ENCODE measurements at places on chromosomes 2 and 18. TPM values are rescaled to one million over a fixed set of nuclear protein-coding genes. Genes with fewer than 3 reads are reported as not detected.

Gene UNC80
- 0.17 TPM for total RNA-seq

Gene BMP10
- not detected for total RNA-seq

Gene CCDC141
- total RNA-seq = 1.2 TPM

Gene ABCB11
- 0.66 TPM for total RNA-seq

Gene TBR1
- total RNA-seq = 0.37 TPM

Gene PFN4
- total RNA-seq = not detected

Gene CHST10
- 28.4 TPM for total RNA-seq

Gene MC4R
- total RNA-seq = 0.03 TPM

Gene TMEM37
- total RNA-seq = 4.2 TPM

Gene KDSR
- total RNA-seq = 23.9 TPM

Gene FAP
- total RNA-seq = not detected

Gene FBXO48
- 0.52 TPM for total RNA-seq

Gene ADAM23
- 5.8 TPM for total RNA-seq

GRCh38 chr18:62325806-62326645 is 916 bp downstream of the TNFRSF11A start:
- DNase-seq = peak; percentile 54

GRCh38 chr2:42917425-42917927 is 125.1 kb upstream of the HAAO start:
- no peak for DNase-seq

DNA sequence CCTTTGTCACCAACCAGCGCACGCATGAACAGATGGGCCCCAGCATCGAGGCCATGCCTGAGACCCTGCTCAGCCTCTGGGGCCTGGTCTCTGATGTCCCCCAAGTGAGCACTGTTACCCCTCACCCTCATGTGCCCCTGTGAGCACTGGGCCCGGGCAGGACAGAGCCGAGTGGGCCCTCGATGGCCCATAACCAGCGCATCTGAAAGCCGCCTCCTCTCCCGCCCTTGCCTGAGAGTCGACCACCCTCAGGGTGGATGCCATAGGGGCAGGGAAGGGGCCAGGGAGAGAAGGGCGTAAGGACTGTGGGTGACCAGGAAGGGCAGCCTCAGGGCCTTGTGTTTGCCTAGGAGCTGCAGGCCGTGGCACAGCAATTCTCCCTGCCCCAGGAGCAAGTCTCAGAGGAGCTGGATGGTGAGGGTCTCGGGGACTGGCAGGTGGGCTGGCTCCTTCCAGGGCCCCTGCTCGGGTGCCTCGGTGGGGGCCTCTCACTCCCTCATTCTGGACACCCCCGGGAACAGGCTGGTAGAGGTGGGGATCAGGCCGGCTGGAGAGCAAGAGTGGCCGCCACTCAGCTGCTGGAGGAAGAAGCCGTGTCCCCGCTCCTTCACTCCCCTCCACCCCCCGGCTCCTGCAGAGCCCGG is 2.1 kb downstream of the PROM2 start:
- peak; percentile 47 for DNase-seq

DNA sequence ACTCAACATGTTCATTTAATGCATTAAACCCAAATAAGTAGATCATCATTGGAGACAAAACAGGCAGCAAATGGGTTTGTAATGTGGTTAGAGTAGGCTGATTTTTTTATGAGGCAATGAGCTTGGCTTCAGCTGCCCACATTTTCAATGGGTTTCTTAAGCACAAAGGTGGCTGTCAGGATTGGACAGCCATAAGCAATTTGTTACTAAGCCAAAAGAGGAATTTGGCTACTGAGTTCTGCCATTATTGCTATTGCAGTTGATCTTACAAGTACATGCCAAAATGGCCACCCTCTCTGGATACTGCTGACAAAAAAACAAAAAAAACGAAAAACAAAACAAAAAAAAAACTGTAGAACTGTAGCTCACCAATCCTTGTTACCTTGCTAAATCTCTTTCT is 1348.0 kb upstream of the PIK3C3 start:
- no peak for DNase-seq

DNA sequence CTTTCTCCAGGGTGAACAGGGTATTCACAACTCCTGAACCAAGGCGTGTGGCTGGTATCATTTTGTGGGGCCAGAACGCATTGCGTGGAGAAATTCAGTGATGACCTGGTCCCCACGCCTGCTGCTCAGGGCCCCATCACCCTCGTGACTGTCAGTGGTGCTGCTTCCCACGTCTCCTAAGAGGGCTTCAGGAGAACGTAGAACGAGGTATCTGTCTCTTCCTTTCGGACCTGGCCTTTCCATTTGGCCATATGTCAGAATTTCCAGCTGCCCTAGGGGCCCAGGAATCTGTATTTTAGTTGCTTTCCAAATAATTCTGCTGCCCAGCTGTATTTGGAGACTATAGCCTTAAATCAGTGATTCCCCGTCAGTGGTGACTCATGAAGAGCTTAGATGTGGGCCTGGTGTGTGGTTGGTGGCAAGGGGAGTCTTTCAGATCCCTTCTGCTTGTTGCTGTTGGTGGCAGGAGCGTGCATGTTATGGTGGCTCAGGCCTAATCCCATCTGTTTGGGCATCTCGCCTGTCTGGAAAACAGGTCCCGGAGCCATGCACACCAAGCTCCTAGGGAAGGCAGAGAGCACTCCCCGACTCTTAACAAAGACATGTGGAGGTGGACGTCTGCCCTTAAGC is 56.4 kb downstream of the NPAS2 start:
- no peak for DNase-seq

DNA sequence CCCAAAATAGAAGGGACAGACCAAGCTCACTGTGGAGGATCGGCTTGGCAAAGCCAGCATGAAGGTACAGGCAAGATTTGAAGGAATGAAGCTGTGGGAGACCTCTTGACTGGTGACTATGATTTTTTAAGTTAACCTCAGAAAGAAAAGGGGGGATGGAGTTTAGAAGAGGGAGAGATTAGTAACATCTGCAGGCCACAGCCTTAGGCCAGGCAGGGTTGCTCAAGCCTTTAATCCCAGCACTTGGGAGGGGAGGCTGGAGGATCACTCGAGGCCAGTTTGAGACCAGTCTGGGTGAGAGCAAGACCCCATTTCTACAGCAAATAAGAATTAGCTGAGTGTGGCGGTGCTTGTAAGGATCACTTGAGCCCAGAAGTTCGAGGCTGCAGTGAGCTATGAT is 46.6 kb downstream of the ZNF532 start:
- DNase-seq = no peak

- DNase-seq = peak; percentile 16
These were observed 10.4 kb downstream of the MFSD2B start for GRCh38 chr2:24020244-24020643.

DNA sequence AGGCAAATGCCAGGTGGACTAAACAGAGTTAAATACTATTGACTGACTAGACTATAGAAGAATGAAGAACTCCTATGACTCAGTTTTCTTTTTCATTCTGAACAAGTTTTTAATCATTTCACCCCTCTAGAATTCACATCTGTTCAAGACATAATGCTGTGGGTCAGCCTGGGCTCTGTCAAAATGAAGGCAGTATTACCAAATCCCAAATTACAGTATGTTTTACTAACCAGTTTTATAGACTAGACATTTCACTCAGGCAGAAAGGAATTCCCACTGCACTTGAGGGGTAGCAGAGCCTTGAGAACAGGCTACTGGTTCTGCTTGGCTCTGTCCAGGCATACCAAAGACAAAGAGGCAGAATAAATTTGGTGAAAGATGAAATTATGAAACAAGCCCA is 511.7 kb downstream of the EPHA4 start:
- DNase-seq = no peak

DNA sequence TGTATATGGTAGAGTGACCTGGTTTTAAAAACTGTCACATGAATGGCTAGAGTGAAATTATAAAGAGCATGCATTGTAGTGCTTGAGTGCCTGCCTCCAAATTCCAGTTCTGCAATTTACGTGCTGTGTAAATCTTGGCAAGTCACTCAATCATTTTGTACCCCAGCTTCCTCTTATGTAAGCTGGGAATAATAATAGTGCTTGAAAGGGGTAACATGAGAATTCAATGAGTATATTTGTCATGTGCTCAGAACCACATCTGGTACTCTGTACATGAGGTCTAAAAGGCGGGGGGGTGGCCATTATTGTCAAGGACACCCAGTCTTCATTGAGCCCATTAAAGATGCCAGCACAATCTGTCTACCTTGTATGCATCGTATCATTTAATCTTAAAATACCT is 214.8 kb downstream of the MC4R start:
- DNase-seq = no peak

- DNase-seq = no peak
These were observed 276.3 kb downstream of the NDUFA10 start for GRCh38 chr2:239748811-239749210.

- DNase-seq = no peak
These were observed 2.8 kb upstream of the CYS1 start for GRCh38 chr2:10083046-10083445.

DNA sequence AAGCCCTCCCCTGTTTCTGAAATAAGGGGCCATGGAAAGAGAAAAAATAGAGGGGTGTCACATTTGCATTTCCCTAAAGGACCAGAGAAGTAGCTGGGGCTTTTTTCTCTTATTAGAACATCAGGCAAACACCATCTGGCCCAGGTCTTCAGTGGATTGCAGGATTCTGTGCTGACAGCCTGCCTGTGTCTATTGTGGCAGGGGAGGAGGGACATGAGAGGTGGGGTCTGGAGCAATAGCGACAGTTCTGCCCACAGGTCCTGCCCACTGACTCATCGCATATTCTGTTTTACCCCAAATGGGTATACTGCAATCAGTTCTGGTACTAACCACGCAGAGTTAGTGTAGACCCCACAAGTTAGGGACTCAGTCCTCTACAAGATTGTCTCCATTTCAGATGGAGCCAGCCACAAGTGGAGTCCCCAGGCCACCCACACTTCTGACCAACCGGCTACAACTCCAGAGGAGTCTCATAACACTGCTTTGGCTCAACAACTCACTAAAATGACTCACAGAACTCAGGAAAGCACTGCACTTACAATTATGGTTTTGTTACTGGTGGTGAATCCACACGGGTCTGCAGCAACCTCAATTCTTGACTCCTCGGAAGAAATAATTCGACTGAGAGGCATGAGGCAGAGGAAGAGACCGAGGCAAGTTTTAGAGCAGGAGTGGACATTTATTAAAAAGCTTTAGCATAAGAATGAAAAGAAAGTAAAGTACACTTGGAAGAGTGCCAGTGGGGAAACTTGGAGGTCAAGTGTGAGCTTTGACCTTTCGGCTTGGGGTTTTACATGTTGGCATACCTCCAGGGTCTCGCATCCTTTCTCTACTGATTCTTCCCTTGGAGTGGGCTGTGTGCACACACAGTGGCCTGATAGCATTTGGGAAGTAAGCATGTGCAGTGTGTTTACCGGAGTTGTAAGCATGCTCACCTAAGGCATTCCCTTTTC is 146.4 kb upstream of the SPATS2L start:
- no peak for DNase-seq

GRCh38 chr2:122186761-122187222 is 431.3 kb downstream of the TSN start:
- DNase-seq = no peak

- DNase-seq = no peak
These were observed 15.4 kb downstream of the NAB1 start for GRCh38 chr2:190664240-190664639.

- no peak for DNase-seq
These were observed 1383.2 kb downstream of the LRP1B start for GRCh38 chr2:140747665-140748064.

GRCh38 chr2:71646028-71646427 is 192.7 kb downstream of the DYSF start:
- no peak for DNase-seq

- DNase-seq = no peak
These were observed 10.4 kb downstream of the UBE2E3 start for GRCh38 chr2:180990794-180991193.

- no peak for DNase-seq
These were observed 125.7 kb upstream of the RND3 start for GRCh38 chr2:150612957-150613710.

GRCh38 chr18:74996055-74996454 is 212.9 kb downstream of the PTGR3 start:
- no peak for DNase-seq

GRCh38 chr2:104656571-104657163 is 197.2 kb upstream of the POU3F3 start:
- DNase-seq = peak; percentile 54

DNA sequence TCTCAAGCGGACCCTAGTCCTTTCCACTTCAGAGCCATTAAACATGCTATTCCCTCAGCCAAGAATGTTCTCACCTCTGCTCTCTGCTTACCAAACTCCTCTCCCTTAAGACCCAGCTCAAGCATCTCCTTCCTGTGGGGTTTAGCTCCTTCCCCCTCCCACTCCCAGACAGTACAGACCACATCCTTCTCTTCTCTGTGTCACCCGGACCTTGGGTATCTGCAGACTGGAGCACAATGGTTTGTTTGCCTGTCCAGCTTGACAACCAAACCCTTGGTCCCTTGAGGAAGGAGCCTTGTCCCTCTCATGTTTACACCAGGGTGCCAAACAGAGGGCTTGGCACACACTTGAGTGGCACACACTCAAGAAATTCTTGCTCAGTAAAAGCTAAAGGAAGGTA is 4.1 kb upstream of the CD8A start:
- no peak for DNase-seq

GRCh38 chr2:168028362-168028761 is 219.0 kb downstream of the STK39 start:
- DNase-seq = no peak

- DNase-seq = peak; percentile 65
These were observed 42.1 kb upstream of the TAF1B start for GRCh38 chr2:9800975-9801726.

DNA sequence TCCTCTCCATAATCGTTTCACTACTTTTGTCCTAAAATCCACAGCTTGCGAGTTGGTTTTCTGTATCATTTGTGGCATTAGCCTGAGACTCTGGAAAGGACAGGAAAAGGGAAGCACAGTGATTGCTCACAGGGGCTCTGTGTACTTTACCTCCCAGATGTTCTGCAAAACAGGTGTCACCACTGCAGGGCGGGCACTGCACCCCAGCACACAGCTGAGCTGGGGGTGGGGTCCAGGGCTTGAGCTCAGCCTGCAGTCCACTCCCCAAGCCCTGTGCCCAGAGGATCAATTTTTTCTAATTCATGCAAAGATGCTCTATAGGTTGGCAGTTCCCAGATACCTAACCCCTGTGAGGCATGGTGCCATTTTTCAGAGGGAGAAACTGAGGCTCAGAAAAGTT is 119.4 kb upstream of the GLI2 start:
- DNase-seq = no peak

DNA sequence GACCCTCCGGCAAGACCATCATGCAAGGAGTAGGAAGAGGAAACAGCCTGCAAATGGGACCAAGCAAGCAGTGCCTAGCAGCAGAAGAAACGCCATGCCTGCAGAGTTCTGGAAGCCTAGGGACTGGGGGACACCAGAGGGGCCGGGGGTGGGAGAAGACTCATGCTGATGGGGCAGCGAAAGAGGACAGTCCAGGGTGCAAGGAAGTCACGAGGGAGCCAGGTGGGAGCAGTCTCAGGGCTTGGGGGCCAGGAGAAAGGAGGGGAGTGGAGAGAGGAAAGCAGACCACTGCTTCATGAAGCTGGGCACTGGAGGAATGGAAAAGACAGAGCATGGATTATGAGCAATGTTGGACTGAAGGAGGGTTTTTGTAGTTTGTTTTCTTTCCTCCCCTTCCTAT is 119.4 kb upstream of the CAPN13 start:
- DNase-seq = no peak

All from H7 (cell line).